ENCODE measurements at places on chromosomes 1 and 21.

DNA sequence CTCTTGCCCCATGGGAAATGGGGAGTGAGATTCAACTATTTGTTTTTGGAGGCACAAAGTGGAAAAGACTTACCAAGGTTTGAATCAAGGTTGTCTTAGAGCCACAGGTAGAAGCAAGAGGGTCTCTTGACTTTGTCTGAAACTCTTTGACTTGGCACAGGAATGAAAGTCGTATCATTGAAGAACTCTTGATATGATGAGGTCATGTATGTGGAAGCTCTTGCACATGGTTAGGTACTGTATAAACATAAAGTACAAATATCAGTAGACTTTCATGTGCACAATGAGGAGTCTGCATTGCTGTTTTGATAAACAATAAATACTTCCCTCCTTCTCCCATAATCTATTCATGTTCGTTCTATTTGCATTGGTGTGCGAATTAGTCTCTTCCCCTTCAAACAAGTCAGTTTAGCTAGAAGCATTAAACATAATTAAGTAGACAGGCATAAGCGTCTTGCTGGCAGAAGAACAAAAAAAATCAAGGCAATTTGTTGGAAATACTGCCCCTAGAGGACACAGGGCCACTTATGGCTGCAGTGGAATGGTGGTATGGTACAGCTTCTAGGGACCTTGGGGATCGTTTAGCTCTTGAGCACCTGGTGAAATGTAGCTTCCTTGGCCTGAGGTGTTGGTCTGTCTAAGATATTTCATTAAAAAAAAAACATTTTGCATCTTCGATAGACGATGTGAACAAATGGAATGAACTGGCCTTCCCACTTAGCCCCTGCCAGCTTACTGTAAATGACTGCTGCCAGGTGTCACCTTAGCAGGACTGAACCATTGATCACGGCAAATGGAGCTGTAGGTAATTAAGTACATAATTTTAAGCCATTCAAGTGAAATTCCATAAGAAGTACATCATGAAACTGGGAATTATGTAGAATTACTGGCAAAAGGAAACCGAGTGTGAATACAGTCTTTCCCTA lies 218.0 kb upstream of the GALNT2 start:
- no peak for DNase-seq

GRCh38 chr1:2351723-2352122 lies 39.6 kb downstream of the MORN1 start:
- no peak for DNase-seq

GRCh38 chr1:172269644-172270043 lies 150.8 kb upstream of the C1orf105 start:
- peak; percentile 35 for DNase-seq

- no peak for DNase-seq
These were observed 2.1 kb downstream of the TMEM240 start for GRCh38 chr1:1538334-1538733.

GRCh38 chr21:38263493-38263892 lies 6.7 kb downstream of the KCNJ15 start:
- DNase-seq: peak; percentile 86

DNA sequence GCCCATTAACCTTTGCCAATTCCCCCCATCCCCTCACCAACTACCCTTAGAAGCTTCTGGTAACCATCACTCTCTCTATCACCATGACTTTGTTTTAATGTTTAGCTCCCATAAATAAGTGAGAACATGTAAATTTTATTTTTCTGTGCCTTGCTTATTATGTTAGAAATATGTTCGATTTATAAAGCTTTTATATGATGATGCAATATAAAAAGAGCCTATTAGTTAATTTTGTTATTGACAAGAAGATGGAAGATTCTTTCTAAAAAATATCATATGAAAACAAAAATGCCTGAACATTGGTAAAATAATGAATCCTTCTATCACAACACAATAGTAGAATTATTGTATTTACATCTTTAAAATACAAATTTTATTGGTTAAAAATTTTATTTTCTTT lies 836.1 kb upstream of the TMPRSS15 start:
- DNase-seq: no peak

DNA sequence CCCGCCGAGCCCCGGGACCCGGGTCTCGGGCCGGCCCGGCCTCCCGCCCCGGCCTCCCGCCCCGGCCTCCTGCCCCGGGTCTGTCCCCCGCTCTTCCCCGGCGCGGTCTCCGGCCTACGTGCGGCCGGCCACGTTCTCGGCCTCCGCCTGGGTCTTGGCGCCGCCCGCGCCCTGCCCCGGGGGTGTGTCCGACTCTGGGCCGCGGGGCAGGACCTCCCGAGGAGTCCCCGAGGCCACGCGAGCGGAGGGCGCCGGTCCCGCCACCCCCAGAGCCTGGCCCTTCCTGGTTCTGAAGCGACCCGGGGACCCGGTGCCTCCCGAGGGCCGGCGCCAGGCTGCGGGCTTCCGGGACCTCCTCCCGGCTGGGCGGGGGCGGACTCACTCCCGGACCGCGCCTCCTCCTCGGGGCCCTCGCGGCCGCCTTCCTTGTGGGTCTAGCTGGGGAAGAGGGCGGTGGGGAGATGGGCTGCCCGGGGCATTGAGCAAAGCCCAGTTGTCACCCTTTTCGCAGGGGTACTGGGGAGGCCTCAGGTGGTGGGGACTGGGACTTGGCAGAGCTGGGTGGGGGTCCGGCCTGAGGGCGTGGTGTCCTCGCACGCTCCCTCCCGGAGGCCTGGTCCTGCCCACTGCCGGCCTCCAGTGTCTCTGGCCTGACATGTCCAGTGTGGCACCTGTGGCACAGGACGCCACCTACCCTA lies 558 bp downstream of the PFKL start:
- peak; percentile 51 for DNase-seq

DNA sequence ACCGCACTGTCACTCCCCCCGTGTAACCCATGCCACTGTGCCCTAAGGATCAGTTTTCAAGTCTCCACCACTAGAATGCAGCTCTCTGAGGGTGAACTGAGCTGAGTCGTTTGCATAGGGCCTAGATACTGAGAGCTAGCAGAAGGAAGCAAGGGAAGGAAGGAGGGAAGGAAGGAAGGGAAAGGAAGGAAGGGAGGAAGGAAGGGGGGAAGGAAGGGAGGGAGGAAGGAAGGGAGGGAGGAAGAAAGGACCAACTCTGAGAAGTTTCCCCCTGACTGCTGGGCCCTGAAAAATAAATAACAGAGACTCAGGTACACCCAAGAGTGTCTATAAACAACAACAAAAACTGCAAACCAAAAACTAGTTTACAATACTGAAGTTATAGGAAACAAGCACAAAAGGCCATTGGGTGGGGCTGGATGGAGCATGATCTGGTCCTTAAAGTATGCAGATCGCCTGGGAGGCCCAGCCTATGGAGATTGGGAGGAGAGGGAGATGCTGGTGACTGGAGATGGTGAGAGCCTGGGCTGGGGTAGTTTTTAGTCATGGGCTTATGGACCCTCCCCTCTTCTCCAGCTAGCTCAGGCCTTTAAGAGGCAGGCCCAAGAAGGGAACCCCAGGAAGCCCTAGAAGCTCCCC lies 1.7 kb upstream of the MRPS15 start:
- no peak for DNase-seq

- DNase-seq: peak; percentile 67
These were observed 79.1 kb downstream of the NDUFS5 start for GRCh38 chr1:39105061-39105840.

GRCh38 chr1:172429331-172430127 lies 9.0 kb downstream of the C1orf105 start:
- DNase-seq: peak; percentile 57

DNA sequence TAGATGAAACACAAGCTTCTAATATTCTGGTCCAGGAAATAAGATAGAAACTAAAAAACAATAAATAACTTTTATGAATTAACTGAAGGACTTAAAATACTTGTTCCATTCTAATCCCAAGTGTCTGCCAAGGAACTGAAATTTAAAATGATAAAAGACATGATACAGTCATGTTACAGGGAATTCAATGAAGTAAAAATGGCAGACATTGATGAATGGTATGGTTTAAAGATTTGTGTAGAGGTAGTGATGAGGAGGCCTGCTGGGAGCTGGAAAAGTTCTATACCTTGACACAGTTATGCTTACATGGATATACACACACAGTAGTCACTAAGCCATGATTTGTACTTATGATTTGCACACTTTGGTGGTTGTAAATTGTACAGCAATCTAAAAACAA lies 2.1 kb upstream of the UBR4 start:
- no peak for DNase-seq

DNA sequence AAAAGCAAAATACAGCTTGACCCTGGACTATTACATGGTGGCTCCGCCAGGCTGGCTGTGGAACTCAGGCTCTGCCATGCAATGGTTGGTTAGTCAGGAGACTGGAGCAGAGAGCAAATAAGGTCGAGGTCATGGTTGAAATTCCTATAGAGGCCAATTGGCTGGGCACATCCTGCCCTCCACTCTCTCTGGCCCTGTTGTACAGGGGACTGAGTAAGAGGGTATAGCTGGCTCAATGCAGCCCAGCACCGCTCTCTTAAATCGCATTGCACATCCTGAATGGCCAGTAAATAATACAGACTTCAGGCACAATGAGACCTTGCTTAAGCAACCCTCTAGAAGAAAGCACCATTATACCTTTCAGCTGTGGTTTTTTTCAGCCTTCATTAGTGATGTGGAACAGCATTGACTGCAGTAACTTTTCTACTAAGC lies 59.3 kb upstream of the PPP2R5A start:
- DNase-seq: no peak

GRCh38 chr1:182628657-182629056 lies 24.5 kb upstream of the RGS16 start:
- no peak for DNase-seq

DNA sequence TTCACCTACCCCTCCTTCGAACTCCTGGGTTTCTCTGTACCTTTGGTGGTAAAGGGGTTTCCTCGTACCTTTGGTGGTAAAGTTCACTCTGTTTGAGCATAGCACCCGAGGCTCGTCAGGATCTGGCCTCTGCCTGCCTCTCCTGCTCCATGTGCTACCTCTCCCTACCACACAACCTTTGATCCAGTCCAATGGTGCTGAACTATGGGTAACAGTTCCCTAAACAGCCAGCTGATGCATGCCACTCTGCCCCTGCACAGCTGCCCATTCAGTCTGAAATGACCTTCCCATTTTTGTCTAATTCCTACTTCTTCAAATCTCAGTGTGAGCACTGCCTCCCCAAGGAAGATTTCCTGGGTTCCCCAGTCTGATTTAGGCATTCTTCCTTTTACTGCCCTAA lies 14.0 kb downstream of the OVAAL start:
- no peak for DNase-seq

DNA sequence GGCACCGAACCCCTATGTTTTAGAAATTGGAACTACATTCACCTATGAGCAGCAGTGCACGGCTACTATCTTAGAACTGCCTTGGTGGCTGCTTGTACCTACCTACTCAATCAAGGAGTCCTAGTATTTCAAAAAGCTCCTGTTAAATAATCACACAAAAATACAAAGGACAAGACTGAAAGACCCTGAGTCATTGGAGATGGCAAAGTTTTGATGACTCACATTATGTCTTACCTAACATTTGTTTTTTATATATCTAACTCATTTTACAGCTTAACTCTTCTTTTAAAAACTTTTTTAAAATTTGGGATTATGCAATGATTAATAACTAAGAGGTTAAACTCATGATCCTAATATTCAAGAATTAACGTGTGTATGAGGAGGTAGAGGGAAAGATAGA lies 1206.0 kb upstream of the TMPRSS15 start:
- no peak for DNase-seq

DNA sequence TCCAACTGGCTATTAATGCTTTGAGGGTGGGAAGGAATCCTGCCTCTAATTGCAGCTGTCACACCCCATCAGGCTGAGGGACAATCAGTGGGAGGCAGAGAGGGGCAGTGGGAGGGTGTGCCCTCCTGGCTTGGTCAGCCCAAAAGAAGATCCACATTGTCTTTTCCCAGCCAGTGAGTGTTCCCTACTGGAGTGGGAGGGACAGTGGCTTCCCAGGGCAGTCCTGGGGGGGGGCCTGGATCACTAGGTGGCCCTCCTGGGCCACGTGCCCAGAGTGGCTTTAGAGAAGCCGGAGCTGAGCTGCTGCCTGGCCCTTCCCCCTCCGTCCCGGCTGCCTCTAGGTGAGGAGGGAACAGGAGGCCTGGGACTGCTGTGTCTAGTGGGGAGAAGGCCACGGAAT lies 14.0 kb downstream of the INKA2 start:
- no peak for DNase-seq

- peak; percentile 37 for DNase-seq
These were observed 12.1 kb upstream of the GJB5 start for GRCh38 chr1:34742667-34743270.

DNA sequence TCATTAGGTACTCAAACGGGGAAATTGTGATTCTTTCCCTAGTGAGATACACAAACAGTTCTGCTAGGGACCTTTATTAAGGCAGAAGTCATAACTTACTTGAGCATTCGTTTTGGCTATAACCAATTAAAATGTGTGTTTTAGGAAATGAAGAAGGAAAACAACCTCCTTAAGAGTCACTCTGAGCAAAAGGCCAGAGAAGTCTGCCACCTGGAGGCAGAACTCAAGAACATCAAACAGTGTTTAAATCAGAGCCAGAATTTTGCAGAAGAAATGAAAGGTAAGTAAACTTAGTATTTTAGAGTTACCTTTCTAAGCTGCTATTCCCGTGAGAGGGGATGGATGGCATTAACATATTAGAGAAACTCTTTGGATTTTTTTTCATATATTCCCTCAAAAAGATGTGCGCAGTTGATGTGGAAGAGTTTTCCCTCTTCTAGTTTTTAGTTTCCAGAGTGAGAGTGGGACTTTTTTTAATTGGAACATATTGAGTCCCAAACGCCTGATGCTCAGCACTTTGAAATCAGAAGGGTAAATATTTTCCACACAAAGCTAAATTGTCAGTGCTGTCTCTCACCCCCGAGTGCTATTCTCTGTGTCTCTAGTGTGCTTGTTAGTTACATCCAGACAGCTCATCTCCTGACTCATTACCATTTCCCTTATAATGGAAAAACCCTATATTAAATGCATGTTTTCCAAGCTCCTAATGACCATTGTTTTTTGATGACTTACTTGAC lies 34.9 kb downstream of the CENPF start:
- DNase-seq: peak; percentile 55

DNA sequence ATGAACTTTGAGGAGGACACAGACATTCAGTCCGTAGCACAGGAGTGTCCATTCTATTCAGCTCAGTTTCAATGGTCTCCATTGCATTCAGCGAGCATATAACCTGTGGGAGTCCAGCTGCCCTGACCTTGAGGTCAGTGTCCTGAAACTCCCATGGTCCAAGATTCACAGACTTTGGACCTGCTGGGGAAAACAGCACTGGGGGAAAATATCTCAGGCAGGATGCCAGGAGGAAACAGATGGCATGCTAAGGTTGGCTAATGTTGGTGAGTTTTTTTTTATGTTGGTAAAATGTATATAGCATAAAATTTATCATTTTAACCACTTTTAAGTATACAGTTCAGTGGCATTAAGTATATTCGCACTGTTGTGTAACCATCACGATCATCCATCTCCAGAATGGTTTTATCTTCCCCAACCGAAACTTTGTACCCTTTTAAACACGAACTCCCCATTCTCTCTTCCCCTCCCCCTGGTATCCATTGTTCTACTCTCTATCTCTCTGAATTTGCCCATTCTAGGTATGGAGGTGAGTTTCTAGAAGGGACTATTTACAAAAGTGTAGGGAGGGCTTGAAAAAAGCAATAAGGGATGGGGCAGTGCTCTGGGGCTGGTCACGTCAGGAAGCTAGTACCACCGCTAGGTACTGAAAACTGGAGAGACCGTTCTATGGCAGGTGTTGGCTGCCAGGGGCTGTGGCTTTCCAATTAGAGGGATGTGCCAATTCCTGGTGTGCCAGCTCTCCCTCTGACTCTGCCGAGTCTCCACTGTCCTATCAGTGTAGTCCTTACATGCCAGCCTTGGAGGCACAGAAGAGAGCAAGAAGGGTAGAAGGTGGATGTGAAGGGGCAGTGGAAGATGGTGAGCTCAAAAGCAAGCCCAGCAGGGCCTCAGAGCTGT lies 85.3 kb downstream of the FOXD2 start:
- no peak for DNase-seq

- peak; percentile 35 for DNase-seq
These were observed 57.0 kb downstream of the GPR161 start for GRCh38 chr1:168079761-168080160.

Measured in fibroblast of gingiva (primary cell).